ENCODE measurements at places on chromosomes 13 and 19.

DNA sequence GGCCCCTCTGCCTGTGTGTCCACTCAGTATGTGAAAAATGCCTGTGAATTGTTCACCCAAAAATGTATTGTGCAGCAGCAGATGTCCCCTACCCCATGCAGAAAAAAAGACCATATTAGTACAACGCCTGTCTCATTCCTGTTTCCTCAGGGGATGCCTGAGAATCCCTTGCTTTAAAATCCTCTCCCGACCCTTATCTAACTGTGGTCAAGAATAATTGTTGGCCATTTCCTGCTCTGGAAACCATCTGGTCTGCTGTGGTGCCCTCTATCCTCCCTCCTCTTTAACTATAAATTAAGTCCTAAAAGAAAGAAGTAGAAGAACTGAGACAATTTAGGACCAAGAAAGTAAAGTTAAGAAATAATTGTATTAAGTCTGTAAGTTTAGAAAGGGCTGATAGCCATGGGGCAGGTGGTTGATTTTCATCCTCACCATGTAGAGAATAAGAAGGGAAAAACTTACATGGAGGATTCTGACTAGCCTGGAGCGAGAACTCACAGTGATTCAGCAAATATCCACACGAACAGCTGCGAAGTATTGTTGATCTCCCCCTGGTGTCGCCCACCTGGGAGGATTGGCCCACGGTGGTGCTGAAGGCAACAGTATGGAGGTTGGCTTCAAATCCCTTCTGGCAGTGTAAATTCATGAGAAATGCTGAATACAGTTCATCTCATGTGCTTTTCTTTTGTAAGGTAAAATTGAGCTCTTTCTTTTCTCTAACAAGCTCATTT lies 85.6 kb downstream of the COL4A2 start:
- no peak for DNase-seq

- DNase-seq, result peak; percentile 64
Observed at GRCh38 chr13:77207943-77208342, 119.0 kb downstream of the MYCBP2 start.

- DNase-seq, result peak; percentile 54
Observed at GRCh38 chr19:40055832-40056504, at the start of gene ZNF780B. Gene ZNF780B, minus strand, starts transcription at chr19:40056231. Its CDS starts 5,899 bp downstream, at chr19:40050332.

DNA sequence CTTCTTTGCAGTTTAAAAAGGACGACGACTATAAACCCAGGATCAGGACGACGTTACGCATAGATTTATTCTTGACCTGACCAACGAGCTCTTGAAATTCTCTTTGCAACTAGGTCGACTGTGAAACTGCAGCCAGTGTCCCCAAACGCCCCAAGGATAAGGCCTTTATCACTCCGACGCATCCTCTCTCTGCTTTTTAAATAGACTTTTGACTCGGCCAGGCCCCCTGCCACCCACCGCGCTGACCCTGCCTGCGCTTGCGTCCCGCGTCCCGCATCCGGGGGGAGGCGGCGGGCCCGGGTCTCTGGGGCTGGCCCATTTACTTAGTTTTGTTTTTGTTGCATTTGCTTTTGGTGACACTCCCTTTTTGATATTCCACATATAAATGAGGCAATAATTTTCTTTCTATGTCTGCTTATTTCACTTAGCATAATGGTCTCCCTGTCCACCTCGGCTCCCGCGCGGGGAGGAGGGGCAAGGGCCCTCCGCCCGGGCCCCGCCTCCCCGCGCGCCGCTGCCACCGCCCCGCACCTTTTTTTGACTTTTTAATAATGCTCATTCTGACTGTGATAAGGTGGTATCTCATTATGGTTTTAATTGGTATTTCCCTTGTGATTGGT lies 17.4 kb downstream of the RB1 start:
- no peak for DNase-seq

GRCh38 chr19:15337202-15337601 lies 4.9 kb upstream of the BRD4 start:
- DNase-seq, result no peak

DNA sequence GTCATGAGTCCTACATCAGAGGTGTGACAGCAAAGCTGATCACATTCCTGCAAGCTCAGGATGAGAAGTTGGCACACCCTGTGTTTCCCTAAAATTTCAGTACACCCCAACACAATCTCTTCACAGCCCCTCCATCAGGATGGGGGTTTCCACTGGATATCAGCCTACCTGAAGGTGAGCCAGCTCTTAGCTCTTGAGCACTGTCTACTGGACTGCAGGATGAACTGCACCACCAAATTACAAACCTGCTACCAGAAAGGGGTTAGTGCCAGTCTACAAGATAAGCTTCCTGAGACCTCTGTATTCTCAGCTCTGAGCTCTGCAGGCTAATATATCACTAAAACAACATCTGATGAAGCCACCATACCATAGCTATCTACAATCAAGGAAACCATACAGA lies 1616.2 kb upstream of the SPRY2 start:
- peak; percentile 10 for DNase-seq

GRCh38 chr13:32530841-32531253 lies 7.7 kb downstream of the N4BP2L2 start:
- no peak for DNase-seq

DNA sequence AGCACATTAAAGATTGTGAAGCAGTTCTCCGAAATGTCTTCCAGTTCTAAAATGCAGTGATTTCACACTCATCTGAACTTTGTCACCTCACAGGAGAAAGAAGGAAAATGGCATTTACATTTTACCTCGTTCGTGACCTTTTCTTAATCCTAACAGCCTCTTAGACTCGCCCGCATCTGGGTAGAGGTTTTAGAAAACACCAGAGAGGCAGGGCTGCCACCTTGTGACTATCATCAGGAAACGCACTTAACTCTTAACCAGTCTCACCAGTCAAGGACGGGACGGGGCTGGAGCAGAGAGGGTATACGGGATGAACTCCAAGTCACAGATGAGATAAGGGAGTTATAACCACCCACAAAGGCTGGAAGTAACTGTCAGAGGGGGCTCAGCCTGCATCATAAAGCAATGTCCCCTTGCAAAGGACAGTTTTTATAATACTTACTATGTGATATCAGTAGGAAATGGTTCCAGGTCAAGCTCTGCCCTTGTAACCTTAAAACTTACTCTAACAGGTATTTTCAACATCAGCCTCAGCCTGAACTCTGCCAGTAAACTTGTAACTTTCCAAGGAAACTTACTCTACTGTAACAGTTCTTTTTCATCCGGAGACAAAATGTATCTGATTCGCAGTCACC lies 8.6 kb upstream of the CEACAM6 start:
- DNase-seq, result peak; percentile 71

DNA sequence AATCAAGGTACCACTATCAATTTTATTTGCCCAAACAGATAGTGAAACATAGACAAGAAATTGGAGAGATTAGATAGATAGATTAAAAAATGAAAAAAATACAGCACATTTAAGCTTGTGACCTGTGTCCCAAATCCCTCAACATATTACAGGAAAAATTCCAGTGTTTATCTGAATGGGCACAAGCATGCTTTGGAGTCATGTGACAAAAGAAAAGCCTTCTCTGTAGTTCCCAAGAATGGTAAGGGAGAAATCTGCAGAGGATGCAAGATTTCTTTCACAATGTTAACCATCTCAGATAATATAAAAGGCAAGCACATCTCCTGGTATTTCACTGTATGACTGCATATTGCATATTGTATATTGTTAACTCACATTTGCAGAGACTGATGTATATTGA lies 168.0 kb downstream of the PCDH9 start:
- no peak for DNase-seq

DNA sequence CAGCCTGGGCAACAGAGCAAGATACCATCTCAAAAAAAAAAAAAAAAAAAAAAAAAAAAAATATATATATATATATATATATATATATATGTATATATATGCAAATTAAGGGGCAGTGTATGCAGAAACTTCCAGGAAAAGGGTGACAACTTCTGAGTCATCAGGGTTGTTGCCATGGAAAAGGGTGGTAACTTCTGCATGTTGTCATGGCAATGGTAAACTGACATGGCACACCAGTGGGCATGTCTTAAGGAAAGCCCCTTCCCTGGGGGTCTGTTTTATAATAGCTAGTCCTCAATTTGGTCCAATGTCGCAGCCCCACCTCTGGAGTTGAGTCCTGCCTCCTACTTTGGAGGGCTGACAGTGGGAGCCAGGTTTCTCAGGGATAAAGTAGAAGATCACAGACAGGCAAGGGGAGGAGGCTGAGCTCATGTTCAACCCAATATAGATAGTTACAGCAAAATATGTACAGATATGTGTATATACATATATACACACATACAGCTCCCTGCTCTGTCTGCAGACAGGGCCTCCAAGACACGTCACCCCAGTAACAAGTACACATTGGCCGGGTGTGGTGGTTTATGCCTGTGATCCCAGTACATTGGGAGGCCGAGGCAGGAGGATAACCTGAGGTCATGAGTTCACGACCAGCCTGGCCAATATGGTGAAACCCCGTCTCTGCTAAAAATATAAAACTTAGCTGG lies 7.2 kb upstream of the FCHO1 start:
- peak; percentile 26 for DNase-seq

DNA sequence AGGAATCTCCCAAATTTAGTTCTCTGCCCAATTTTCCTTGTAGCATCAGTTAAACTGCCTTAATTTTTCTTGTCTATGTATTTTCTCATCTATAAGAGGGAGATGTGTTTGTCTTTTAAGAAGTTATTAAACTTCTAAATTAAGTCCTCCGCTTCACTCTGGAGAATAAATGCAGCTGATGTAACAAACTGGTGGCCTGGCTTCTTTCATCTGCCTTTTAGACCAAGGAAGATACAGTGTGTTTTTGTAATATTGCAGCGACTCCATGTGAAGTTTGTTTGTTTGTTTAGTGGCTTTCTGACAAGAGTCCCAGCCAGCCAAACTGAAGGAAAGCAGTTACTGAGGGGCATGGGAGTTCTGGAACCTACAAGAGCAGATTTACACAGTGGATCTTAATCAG lies 56.4 kb downstream of the KLF12 start:
- DNase-seq, result no peak

DNA sequence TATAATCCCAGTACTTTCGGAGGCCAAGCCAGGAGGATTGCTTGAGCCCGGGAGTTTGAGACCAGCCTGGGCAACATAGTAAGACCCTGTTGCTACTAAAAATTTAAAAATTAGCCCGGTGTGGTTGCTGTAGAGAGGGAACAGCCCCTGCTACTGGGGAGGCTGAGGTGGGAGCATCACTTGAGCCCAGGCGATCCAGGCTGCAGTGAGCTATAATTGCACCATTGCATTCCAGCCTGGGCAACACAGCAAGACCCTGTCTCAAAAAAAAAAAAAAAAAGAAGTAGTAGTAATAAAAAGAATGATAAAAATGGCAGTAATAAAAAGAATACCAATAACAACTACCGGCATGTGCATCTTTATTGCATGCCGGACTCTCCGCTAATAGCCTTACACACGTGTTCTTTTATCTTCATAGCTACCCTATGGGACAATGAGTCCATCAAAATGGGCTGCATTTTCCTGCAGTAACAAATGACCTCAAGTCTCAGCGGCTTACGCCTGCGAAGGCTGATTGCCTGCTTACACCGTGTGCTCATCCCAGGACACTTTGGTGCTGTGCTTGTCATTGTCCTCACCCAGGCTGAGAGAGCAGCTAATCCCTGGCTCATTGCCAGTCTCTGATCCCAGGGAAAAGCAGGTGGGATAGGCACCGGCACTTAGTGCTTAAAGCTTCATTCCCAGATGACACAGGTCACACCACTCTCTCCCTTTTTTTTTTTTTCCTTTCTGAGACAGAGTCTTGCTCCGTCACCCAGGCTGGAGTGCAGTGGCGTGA lies 14.4 kb upstream of the SYCN start:
- no peak for DNase-seq

GRCh38 chr19:34261334-34262109 lies 7.2 kb downstream of the GARRE1 start:
- DNase-seq, result no peak

DNA sequence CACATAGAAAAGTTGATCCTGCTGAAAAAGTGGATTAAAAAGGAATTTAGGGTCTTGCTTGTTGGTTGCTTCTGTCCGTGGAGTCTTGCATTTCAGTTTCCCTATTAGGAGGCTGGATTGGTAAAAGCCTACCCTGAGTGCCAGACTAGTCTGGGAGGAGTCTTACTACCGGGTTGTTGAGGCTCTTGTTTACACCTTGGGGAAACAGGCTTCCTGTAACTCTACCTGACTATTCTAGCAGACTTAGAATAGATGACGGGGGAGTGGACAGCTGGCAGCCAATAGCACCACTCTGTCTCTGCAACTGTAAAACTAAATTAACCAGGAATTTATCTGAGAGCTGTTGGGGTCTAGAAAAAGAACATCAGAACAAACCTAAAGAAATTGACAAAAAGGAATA lies 11.3 kb upstream of the MPHOSPH8 start:
- peak; percentile 25 for DNase-seq

- DNase-seq, result no peak
Observed at GRCh38 chr19:54480051-54480450, 7.0 kb upstream of the CDC42EP5 start.

DNA sequence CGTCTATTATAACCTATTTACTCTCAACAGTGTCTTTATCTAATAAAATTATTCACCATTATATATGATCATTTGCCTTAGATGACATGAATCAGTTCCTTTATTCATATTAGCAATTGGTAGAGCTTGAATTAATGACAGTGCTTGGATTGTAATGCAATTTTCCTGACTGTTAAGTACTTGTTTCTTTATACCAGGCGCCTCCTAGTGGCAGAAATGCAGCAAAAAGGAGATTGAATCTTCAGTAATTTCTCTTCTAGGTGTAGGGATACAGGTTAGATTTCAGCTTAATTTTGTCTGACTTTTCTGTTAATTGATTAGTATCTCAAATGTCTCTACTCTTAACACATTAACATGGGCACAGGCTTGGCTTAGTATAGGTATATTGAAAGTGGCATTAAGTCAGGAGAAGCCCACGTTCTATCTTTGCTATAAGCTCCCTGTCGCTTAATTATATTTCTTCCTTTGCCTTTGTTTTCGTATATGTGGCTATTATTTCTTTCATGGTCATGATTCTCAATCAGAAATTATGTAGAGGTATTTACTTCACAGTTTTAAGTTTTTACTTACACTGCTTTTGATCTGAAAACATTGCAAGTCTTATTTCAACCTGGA lies 9.1 kb upstream of the LHFPL6 start:
- peak; percentile 82 for DNase-seq
